ENCODE measurements at places on chromosomes 7 and 10.

- DNase-seq = peak; percentile 96
These were observed at the start of gene AASS for GRCh38 chr7:122143751-122144711. AASS (minus strand) TSS chr7:122144249; CDS start chr7:122133726, 10,523 bp downstream.

- DNase-seq = no peak
These were observed 69.7 kb upstream of the EXOC4 start for GRCh38 chr7:133183042-133183794.

DNA sequence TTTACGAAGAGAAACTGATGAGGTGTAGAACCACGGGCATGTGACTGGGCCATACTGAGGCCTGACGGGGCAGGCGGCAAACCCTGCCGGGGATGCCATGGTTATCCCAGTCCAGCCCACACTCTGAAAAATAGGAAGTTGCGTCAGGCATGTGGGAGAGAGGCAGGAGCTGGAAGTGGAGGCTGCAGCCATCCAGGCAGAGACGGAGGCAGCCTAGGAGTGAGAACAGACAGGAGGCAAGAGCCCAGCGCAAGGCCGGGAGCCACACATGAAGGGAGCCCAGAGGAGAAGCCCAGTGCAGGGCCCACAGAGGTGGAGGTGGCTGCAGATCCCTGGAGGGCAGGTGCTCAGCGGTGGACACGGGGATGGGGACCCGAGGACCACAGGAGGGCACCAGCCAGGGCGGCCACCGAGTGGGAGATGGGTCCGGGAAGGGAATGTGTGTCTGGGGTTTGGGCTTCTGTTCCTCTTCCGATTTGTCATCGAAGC lies 175.2 kb upstream of the PPP2R2D start:
- DNase-seq = no peak

- DNase-seq = peak; percentile 85
These were observed 194.3 kb downstream of the ZMYND11 start for GRCh38 chr10:329361-330099.

DNA sequence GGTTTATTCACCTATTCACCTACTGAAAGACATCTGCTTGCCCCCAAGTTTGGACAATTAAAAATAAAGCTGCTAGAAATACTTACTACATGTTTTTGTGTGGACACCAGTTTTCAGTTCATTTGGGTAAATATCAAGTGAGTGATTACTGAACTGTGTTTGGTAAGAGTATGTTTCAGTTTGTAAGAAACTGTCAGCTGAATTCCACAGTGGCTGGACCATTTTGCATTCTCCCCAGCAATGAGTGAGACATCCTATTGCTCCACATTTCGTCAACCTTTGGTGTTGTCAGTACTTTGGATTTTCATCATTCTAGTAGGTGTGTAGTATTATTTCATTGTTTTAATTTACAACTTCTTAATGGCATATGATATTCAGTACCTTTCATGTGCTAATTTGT lies 17.4 kb upstream of the IKZF1 start:
- no peak for DNase-seq

Data from endothelial cell of umbilical vein (primary cell).